ENCODE measurements at places on chromosomes 3 and 15.

GRCh38 chr3:16547561-16548357 lies 34.3 kb upstream of the RFTN1 start:
- no peak for DNase-seq

DNA sequence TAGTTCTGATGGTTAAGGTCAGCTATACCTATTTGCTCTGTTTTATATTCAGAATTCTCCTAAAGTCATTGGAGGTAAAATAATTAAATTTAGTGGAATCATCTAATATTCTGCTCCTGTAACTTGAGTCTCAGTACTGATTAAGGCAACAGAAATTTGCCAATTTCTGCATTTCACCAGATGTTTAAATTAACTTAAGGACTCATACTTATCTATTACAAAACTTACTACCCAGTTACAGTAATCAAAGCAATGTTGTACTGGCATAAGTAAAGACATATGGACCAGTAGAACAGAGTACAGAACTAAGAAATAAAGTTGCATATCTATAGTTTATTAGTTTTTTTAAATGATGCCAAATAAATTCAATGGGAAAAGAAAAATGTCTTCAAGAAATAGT lies 1043.8 kb downstream of the OTOL1 start:
- no peak for DNase-seq

GRCh38 chr3:111143-112069 lies 85.2 kb upstream of the CHL1 start:
- peak; percentile 51 for DNase-seq

GRCh38 chr3:38579141-38579540 lies 70.3 kb downstream of the SCN5A start:
- no peak for DNase-seq

- DNase-seq = peak; percentile 81
These were observed 25.7 kb downstream of the RPLP1 start for GRCh38 chr15:69478259-69478781.

Measured in NCI-H1105 (cell line).